ENCODE measurements at places on chromosomes 6 and 20.

DNA sequence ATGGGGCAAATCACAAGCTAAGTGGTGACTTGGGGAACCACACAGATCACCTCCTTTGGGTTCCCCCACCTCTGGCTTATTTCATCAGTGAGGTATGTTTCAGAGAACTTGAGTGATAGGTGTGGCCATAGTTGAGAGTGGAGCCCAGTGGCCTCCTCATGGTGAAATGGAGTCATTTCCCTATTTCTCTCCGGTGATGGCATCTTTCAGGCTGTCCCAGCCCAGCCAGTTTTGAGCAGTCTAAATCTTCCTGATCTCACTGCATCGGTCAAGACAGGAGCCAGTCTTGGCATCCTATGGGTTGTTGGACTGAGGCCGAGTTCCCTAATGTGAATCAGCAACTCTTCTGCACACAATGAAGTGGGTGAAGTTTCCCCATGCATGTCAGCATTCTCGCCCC, 132.4 kb downstream of the EYA2 start:
- no peak for DNase-seq

- DNase-seq: no peak
Observed at GRCh38 chr6:119978274-119978889, 628.8 kb upstream of the MAN1A1 start.

DNA sequence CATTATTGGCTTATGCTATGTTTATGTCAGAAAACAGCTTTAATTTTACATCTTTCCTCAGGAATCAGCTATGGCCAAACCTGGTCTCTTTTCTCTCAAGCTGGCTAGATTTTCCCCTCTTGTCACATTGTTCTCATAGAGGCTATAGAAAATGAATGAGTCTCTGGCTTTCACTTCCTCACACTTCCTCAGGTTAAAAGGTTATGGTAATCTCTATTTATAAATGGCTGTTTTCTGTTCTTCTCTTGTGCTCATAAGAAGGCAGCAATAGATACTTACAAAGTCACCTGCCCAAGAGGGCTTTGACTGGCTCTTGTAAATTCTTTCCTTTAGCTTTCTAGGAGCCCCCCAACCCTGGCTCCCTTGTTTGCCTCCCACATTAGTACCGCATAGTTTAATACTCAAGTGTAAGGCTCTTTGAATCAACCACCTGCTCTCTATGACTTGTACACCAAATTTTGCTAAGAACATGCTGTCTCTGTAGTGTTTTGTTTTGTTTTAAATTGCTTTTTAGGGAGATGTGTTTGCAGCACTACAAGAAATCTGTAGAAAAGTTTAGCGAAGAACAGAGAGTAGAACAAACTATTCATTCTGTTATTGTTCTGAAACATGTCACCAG, 897.4 kb upstream of the CITED2 start:
- no peak for DNase-seq

GRCh38 chr6:130269969-130270635, 47.4 kb upstream of the SAMD3 start:
- no peak for DNase-seq

DNA sequence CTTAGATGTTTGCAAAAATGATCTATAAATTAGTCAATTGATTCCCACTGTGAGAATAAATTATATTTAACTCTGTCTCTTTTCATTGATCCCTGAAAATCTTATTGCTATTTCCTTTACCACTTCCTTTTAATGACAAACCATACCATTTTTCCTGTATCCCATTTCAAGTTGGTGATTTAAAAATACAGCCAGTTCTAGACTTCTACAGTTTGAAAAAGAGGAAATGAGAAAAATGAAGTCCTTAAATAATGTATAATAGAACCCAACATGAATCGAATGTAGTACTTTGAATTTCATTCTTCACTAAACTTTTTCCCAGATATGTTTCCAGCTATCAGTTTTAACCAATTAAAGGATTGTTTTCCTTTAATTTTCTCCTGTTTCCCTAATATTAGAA, 29.5 kb upstream of the SDHAF4 start:
- no peak for DNase-seq

DNA sequence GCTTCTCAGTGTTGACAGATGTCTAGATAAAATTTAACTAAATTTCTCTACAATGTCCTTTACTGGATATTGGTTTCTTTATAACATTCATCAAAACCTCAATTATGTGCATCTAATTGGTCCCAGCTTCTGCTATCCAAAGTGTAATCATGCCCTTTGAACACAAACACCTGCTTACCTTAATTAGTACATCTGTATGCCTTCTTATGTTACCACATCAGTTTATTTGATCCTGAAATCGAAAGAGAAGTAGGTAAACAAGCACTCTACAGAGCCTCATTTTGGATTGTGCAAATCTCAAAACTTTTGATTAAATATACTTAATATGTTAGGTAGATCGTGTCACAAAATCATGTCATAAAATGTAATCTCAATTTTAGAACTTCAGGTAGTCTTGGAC, 36.5 kb downstream of the TAB2 start:
- no peak for DNase-seq

GRCh38 chr20:55974491-55975202, 30.7 kb downstream of the CBLN4 start:
- no peak for DNase-seq

- DNase-seq: no peak
Observed at GRCh38 chr6:93580446-93580845, 161.1 kb upstream of the EPHA7 start.

DNA sequence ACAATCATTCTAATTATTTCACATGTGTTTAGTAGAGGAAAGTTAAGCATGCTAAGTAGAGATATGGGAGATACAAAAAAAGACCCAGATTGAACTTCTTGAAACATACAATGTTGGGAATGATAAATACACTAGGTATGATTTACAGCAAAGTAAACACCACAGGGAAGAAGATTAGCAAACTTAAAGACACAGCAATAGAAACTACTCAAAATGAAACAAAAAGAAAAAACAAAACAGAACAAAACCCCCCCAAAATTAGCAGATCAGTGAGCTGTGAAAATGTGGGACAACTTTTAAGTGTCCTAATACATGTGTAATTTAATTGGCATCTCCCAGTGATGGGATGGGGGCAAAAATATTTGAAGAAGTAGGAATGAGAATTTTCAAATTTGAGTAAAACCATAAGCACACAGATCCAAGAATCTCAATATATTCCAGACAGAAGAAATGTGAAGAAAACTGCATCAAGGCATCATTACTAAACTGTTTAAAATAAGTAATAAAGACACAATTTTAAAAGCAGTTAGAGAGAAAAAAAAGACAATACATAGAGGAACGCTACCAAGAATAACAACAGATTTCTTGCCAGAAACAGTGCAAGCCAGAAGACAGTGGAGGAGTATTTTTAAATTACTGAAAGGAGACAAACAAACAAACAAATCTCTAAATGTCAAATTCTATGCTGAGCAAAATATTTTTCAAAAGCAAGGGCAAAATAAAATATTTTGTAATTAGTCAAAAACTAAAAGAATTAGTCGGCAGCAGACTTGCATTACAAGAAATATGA, 473.7 kb downstream of the QKI start:
- DNase-seq: no peak

- DNase-seq: no peak
Observed at GRCh38 chr6:45378334-45378926, 696 bp upstream of the SUPT3H start.

GRCh38 chr6:43263314-43264178, 20.3 kb downstream of the TTBK1 start:
- peak; percentile 39 for DNase-seq

GRCh38 chr6:50249493-50249892, 199.8 kb upstream of the DEFB112 start:
- DNase-seq: no peak

- DNase-seq: no peak
Observed at GRCh38 chr20:63831646-63831992, 555 bp upstream of the ZBTB46 start.

- no peak for DNase-seq
Observed at GRCh38 chr6:167116838-167117228, 6.1 kb upstream of the CCR6 start.

DNA sequence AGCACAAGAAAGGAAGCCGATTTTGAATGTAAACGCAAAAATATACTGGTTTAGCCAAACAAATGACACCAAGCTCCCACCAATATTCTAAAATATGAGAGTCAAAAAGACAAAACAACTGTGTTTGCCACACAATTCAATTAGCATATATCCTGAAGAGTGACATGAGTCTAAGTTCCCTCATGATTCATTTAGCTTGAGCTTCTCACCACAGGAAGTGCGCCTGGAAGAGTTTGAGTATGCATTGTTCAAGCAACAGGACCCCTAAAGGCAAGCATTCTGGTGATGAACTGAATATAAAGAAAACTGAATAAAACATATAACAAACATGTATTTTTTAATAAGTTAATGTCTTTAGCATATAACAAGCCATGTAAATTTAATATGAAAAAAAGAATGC, 115.2 kb upstream of the RUNX2 start:
- DNase-seq: no peak

DNA sequence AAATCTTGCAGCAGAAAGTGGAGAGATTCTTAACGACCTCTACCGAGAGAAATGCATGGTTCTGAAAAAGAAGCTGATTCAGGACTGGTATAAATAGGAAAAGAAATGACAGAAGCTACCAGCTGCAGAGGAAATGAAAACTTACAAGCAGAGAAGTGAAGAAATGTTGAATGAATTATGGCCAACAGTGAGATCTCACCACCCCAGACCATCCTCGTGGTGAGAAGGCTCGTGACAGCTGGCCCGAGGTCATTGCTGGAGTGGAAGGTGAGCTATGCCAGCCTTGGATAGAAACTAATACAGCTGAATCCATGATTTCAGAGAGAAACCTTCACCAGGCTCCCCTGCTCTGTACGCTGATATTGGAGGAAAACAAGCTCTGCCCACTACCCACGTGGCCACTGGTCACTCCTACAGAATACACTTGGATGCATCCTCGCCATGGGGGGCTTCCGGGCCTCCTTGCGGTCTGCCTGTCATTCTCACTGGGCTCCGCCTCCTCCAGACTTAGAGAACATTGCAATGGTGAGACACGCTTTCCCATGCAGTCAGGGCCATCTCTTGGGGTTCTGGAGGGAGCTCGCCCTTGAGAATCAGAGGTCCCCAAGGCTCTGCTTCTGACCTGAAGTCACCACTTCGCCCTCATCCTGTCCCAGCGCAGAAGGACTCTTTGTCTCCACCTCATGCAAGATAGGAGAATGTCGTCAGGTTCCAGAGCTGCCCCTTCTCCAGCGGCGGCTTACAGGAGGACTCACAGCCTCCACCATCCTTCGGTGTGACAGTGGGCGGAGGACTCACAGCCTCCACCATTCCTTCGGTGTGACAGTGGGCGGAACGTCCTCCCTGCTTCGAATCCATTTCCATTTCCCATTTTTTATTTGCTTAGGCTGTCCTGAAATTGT, 10.6 kb upstream of the TUBB2B start:
- DNase-seq: no peak
